NCI-H146 (cell line): ENCODE measurements at places on chromosomes 12 and 14.

GRCh38 chr12:48980953-48981756 lies 3.0 kb downstream of the WNT1 start:
- DNase-seq, result peak; percentile 41

- no peak for DNase-seq
Measured at GRCh38 chr12:108855284-108856169, 1.9 kb downstream of the SSH1 start.

DNA sequence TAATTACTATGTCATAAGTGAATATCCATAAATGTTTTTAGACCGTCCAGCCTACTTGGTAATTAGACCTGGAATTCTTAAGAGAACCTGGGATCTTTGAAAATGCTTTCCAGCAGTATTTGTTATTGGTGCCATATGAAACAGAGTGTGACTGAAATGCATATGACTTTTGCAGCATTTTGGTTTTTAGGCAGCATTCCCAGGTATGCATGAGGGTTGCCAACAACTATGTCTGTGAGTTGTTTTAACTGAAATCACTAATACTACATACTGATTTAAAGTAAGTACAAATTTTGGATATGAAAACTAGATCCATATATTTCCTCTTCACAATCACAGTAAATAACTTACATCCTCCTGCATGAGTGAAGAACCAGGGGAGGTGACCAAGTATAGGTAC lies 437.7 kb upstream of the FAR2 start:
- DNase-seq, result no peak

DNA sequence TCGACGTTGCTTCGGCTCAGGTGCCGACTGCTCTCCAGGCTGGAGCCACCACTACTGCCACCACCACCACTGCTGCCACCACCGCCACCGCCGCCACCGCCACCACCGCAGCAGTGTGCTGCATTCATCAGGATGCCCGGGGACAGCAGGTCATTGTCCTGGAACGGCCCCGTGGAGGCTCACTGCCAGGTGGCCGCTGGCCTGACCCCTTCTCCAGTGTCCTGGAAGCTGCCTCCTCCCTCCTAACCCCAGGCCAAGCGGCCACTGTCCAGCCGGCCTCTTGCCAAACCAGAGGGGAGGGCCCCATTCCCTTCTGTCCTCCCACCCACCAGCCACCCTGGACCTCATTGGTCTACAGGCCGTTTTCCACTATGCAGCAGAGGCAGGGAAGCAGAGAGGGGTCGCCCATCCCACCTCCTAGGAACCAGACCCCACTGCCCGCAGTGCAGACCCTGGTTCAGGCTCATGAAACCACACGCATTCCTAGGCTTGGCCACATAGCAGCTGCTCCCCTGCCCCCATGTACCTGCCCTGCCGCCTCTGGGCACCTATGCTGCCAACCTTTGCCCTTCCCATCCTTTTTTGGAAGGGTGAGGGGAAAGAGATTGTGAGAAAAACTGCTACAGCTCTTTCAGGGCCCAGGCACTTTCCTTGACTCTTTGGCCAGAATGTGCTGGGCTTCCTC lies 15.2 kb downstream of the ARL6IP4 start:
- DNase-seq, result no peak

DNA sequence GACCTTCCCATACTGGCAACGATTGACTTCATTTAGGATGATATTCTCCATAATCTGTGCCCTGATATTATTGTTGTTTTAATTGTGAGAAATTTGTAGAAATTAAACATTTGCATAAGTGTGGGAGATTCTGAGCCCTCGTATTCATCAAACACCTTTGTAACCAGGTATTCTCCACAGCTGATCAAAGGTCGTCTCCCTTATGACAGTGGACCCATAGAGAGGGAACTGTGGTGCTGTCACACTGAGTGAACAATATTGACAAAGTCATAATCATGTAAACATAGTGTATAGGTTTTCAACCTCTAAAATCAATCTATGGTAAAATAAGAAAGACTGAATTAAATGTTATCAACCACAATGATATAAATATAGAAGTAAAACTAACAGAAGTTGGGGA lies 14.9 kb upstream of the PLEKHG3 start:
- DNase-seq, result no peak

GRCh38 chr12:123384318-123384993 lies 524 bp downstream of the KMT5A start:
- peak; percentile 41 for DNase-seq

DNA sequence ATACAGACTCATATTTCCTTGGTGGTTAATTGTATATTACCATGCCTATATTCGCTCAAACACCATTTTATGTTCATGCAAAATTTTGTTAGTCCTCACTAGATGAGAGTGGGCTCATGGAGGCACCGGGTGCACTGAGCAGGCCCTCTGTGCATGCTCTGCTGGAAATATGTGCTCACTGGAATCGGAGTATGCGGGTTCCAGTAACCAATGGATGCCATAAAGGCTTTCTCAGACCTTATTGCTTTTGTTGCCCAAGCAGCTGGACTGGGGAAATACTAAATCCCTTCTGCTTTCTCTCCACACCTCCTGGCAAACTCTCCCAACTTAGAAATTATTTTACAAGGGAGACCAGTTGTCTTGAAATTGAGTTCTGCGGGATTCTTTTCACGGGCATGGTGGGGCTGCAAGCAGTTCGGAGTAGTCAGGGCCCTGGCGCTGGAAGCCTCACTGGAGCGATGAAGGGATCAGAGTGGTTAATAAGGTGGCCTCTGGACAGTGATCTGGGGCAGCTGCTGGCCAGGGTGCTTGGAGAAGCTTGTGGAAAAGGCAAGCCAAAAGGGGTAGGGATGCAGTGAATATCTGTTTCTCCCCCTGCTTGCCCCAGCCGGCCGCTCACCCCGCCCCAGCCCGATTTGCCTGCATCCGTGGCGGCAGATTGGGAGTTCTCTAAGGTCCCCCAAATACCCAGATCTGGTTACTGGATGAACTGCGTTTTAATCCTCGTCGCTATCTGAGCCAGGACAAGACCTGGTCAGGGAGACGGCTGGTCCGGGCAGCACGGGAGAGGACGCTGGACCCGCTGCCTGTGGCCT lies 7.4 kb upstream of the HOXC6 start:
- no peak for DNase-seq

DNA sequence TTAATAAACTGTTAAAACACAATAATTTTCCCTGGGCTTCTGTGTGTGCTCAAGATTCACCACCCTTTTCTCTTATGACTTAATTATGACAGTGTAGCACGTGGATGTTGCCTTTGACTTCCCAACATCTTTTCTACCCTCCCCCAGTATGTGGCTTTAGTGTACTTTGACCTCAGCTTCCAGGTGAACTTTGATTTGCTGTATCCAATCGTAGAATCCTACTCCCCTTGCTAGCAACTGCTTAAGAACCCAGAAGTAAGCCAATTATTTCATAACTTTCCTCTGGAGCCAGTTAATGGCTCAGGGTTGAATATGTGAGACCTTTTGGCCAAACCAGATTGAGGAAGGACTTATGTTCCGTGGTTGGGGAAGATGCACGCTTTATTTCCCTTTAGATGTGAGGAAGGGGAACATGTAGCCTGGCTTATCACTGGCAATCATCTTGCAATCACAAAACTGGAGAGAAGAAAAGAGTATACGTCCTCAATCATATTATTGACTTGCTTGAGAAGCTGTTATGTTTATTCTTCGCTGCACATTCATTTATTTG lies 259.6 kb upstream of the ATP2B1 start:
- DNase-seq, result no peak

DNA sequence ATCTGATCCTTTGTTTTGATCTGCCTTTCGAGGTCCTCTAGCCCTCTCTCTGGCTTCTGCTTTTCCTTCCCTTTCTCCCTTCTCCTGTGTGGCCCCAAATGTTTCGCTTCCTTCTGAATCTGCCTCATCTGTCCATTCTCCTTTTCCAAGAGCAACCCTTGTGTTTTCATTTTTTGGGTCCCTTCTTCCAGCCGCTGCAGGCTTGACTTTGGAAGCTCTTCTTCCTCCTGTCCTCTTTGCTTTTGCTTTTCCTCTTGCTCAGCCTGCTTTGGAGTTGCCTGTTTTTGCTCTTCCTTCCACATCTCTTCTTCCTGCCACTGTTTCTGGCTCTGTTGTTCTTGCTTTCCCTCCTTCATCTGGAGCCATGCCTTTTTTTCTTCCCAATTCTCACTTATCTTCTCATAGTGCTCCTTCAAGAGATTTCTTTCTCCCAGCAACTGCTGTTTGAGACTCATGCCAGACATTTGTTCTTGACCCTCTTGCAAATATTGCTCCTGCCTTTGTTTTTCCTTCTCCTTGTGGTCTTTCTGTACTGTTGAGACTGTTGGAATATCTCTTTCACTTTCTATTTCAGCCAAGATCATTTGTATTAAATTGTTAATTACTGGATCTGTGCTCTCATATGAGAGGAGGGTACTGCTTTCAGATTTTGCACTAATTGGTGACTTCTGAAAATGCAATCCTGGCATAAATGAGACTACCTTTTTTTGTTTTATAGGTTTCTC lies 42.4 kb downstream of the FAM186A start:
- no peak for DNase-seq

- no peak for DNase-seq
Measured at GRCh38 chr14:101827286-101827685, 65.8 kb downstream of the PPP2R5C start.

GRCh38 chr12:27382171-27382795 lies 49.6 kb downstream of the BMAL2 start:
- no peak for DNase-seq

DNA sequence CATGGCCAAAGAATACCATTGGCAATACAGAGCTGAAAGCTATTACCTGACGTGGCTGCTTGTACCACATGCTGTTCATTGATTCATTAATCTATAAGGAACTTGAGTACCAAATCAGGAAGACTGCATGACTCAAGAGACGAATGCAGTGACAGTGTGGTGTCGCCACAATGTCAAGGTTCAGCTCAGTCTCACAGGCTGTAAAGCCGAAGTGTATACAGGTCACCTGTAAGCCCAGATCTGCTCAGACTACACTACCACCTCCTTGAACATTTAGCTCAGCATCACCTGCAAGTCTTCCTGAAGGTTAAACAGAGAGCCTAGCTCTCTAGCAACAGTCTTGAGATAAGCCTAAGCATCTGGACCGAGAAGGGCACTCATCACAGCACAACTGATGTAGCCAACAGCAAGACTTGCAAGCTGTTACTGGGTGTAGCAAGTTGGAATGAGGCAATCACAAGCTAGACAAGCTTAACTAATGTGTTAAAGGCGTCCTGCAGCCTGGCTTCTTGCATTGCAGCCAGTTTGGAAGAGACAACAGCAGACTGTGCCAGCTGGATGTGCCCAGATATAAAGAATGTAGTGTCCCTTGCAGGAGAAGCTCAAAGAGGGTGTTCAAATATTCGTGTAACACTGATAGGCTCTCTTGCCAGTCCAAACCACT lies 21.0 kb downstream of the TMTC1 start:
- no peak for DNase-seq

DNA sequence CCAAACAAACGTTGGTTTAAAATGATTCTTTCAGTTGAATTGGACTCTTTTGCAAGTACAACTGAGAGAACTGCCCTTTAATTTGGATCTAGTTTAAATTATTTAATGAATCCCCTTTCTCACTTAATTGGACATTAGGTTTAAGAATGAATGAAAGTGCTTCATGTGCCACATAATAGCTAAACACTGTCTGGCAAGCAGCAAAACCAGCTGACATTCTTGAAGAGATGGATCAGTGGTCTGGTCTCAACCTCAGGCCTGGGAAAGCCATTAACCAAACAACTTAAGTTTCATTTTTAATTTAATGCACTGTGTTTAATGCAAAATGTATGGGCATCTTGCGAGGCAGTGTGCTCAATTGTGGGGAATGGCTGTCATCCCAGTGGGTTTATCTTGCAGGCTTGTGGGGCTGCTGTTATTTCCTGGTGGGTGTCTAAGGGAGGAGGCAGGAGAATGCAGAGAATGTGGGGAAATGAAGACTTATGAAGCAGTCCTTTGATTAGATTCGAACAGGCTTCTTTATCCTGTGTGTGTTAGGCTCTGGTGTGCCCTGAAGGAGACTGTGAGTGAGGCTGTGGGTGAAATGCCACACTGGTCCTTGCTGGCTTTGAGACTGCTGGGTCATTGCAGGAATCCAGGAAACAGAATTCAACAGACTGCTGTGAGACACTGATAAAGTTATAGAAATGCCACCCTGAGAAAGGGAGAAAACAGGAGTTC lies 144.1 kb upstream of the PELI2 start:
- DNase-seq, result no peak

- DNase-seq, result no peak
Measured at GRCh38 chr12:113781415-113782198, 184.5 kb downstream of the RBM19 start.

DNA sequence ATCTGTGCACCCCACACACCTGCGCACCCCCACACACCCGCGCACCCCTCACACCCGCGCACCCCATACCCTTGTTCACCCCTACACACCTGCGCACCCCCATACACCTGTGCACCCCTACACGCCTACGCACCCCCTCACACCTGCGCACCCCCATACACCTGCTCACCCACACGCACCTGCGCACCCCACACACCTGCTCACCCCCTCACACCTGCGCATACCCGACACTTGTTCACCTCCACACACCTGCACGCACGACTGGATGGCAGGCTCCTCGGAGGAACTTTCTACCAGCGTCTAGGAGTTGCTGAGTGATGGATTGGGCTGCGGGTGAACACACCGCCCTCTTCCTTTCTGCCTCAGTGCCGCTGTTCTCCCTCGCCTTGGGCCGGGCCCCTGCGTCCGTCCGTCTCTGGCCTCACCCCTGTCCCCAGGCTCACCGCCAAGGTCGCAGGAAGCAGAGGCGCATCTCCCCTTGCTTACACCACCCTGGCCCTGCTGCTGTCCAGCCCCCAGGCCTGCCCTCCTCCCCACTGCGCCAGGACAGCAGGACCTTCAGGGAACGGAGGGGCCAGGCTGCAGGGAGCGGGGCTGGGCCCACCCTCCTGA lies 20.7 kb upstream of the TMEM106C start:
- DNase-seq, result no peak

DNA sequence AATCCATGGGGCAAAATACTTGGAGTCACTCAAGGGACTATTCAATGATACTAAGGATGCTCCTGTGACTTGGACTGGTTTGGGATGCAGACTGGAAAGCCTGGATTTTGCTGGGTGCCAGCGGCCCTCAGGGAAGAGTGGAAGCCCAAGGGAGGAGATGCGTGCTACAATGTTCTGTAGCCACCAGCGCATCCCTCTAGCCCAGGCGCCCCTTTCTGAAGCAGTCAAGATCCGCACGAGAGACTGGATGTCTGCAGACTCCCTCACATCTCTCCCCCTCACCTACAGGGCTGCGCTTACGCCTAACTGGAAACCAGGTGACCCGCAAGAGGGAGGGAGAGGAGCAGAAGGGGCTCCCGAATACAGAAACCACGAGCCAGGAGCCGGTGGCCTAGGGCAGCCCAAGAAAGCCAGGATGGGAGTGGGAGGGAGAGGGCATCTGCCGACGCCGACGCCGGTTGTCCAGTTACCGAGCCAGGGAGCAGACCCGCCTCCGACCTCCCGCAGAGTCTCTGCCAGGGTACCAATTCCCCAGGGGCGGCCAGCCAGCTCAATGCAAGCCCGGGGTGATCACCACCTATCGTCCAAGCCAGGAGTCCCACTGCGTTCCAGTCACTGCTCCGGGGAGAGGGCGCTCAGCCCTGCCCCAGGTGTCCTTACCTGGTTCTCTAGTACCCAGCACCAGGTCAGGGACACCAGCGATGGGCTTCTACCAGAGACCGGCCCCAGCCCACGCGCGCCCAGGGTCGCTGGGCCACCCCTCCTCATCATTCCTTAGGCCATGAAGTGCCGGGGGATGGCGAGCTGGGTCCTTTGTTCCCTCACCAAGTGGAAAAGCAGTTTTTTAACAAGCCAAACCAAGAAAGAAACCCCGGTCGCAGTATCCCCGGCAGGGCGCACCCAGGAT lies 1.2 kb downstream of the NTN4 start:
- DNase-seq, result peak; percentile 42
